Femur (tissue), 1 donor: ENCODE measurements at places on chromosomes 3 and 15.
A peak's percentile ranks its signal among the peaks of the same experiment; 100 is the strongest.

DNA sequence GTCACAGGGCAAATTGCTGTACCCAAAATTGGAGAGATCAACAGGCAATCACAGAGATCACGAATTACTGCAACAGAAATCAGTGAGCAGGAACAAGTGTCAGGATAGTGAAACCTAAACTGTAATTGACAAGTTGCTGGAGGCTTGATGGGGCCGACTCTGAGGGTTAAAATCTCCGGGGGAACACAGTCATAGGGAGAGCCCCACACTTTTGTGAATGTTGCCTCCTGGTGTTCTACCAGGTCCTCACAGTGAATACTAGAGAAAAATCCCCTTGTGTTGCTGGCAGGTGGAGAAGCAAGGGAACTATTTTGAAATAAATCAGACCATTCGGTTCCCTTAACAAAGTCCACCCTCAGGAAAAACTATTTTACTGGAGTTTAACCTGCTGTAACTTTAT, 697.5 kb upstream of the CBLB start:
- no peak for DNase-seq

DNA sequence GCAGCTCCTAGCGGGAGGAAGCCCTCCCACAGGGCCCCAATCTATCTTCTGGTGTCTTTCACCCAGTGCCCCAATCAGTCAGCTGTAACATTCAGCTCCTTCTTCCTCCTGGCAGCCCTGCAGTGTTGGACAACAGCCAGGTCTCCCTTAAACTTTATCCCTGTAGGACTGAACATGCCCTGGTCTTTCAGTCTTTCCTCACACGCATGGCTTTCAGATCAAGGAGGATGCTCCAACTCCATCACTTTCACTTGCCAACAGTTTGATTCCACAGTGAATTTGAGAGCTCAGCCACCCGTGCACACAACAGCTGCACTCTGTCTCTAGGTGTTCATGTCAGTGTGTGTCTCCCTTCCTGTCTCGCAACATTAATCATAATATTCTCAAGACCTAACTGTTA, 28.5 kb upstream of the LRRC34 start:
- no peak for DNase-seq

DNA sequence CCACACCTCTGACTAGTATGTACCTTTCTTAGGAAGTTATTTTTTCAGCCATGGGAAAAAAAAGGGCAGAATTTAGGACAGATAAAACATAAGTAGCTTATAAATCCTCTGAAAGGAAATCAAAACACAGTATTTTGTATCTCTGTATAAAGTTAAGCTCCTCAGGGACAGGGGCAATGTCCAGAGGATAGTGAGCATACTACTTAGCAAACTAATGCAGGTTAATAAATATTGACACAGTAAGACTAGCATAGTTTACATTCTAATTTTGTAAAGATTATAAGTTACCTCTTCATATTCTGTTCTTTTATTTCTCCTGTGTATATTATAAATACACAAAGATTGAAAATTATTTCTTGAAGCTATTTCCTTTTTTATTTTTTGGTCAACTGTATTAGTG, 2.1 kb downstream of the UBE3A start:
- DNase-seq, result no peak

DNA sequence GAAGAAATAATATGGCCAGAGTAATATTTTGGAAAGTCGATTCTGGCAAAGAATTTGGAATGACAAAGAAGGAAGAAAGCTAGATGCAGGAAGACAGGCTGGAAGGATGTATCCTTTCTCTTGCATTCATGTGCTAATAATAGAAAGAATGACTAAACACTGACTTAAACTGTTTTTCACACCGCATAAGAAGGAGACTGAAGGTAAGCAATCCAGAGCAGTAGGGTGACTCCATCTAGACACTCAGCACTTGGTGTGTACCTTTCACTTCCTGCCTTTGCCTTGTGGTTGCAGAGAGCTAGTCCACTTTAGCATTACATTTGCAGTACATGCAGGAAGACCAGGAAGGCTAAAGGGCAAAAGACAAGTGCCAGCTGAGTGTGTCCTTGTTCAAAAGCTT, 234.6 kb downstream of the RBMS3 start:
- DNase-seq, result no peak

- no peak for DNase-seq
Measured at GRCh38 chr3:61687663-61688306, 126.4 kb downstream of the PTPRG start.

GRCh38 chr3:61141227-61141626, 110.0 kb downstream of the FHIT start:
- DNase-seq, result no peak

DNA sequence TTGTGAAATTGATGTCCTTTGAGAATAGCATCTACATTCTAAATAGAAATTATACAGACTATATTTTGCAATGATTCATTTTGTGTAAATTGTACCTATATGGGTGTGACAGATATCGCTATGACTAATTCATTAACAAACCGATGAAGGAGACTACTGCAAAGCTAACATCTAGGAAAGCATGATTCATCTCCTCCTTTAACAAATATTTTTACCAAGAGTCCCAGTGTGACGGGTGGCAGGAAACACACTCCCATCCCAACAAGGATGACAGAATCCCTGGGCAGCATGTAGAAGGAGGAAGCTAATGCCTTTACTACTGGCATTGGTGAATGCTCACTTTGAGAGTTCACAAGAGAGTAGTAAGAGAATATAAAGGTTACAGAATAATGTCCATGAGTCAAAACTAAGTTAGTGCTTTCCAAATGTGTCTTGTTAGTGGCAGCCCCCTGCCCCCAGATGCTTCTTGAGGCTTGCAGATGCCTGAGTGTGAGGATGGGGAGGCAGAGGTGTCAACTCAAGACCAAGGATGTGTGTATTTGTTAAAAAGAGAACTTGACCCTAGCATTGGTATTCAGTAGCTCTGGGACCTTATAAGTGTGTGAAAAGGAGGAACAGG, 180.6 kb downstream of the FMN1 start:
- no peak for DNase-seq

DNA sequence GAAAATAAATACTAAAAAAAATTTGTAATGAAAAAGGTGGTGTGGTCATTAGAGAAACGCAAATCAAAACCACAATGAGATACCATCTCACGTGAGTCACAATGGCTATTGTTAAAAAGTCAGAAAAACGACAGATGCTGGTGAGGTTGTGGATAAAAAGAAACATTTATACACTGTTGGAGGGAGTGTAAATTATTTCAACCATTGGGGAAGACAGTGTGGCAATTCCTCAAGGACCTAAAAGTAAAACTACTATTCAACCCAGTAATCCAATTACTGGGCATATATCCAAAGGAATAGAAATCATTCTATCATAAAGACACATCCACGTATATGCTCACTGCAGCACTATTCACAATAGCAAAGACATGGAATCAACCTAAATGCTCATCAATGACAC, 120.3 kb downstream of the MYO9A start:
- no peak for DNase-seq

DNA sequence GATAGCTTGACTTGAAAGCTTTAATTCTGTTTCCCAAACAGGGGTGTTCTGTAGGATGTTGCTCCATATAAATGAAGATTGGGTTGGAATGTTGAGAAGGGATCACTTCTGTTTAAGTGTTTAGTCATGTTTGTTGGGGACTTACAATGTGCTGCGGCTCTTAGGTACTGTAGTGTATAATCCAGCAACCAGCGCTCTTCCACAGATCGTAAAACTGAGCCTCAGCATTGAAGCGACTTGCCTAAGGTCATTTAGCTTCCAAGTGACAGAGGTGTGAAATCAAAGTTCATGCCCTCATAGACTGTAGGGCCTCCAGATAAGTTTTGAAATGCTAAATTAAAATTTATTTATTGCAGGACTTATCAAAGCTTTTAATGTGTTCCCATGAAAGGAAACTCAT, 1.8 kb downstream of the MKRN2 start:
- DNase-seq, result no peak

DNA sequence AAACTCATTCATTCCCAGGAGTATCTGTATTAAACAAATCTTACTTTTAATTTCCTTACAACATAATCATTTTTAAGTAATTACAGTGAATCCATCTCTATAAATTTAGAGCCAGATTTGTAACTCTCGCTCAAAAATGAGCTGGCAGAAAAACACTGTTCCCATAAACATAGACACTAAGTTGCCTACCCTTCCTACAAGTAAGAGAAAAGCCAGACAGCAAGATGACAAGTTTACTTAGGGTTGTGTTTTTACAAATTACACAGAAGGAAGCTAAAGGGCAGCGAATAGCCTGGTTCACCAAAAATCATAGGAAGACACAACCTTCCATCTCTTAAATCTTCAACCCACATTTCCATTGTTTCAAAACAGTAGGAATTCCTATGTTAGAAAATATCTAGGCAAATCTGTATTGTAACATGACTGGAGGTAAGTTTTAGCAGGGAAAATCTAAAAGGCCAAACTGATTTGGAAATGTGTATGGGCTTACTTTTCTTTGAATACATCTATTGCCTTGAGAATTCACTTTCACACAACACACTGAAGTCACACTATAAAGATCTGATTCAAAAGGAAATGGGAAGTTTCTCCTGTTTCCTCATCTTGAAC, 21.7 kb downstream of the HERC1 start:
- DNase-seq, result no peak

DNA sequence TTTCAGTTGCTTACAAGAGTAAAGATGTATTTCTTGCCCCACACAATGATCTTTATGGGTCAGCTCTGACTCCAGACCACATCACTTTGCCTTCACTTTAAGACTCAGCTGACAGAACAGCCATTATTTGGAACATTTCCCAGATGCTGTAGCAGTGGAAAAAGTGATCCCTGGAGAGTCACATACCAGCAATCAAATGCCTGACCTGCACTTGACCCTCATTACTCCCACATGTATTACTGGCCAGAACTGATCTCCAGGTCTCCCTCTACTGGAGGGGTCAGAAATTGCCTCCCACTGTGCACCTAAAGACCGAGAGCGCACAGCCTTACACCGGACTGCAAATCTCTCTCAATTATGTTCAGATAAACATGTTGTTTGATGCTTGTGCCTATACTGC, 88.6 kb upstream of the ZNF385D start:
- DNase-seq, result peak; percentile 50

GRCh38 chr3:197372047-197372661, 73.7 kb upstream of the DLG1 start:
- peak; percentile 62 for DNase-seq

- no peak for DNase-seq
Measured at GRCh38 chr3:63364910-63365309, 86.8 kb downstream of the SYNPR start.

GRCh38 chr3:82133070-82133606, 371.7 kb upstream of the GBE1 start:
- DNase-seq, result peak; percentile 69

GRCh38 chr3:71406972-71407810, 176.3 kb downstream of the FOXP1 start:
- no peak for DNase-seq

DNA sequence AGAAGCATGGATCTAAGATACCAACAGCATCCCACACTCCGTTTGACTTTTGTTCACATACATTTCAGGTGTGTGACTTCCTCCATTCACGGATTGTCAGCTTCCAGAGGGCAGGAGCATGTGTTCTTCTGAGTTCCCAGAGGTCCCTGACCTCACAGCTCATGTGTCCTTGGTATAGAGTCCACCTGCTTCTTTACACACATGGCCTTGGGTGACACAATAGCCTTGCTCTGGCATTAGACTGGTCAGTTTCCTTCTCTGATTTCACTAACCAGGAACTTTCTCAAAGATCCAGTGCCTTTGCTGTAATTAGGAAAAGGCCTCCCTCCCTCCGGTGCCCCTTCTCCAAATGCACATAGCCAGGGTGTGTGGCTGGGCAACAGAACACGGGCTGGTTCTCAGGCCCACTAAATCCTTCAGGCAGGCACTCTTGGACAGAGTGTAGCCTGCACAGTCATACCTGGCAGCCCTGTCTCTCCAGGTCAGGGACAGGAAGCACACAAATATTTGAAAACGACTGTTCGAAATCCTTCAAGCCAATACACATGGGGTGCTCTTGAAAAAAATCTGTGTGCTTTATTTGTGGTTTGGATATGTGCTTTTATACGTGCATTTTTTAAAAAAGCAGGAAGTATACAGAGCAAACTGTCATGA, 81.1 kb downstream of the TRIM42 start:
- DNase-seq, result no peak

- no peak for DNase-seq
Measured at GRCh38 chr3:50173685-50174516, 17.5 kb upstream of the GNAT1 start.

GRCh38 chr3:120129718-120130513, 35.7 kb upstream of the GSK3B start:
- DNase-seq, result no peak

GRCh38 chr3:3629911-3630310, 169.3 kb upstream of the LRRN1 start:
- DNase-seq, result no peak

DNA sequence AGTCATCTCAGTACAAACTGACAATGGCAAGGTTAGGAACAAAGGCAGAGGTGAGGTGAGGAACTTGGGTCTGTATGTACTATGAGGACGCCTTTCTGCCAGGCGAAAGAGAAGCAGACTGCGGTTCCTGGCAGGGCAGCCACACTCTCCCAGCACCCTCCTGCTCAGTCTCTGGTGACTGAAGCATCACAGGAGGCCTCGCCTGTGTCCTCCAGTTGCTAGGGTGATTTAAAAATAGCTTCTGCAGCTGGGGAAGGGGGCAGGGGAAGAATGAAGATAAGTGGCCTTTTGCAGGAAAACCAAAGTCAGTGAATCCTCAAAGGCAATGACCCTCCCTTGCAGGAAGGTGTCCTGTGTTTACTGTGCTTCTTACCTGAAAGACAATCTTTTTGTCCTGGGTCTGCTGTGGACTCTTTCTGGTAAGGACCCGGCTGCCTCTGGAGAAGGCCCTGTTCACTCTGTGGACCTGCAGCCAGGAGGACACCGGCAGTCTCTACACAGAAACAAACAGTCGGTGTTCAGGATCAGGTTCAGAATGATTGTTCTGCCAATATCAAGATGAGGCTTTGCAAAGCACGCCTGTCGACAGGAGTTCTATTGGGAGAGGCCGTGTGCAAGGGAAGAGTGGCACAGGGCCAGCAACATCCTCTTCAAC, 65.7 kb upstream of the DGKG start:
- DNase-seq, result peak; percentile 34

- no peak for DNase-seq
Measured at GRCh38 chr3:134614955-134615354, 35.9 kb downstream of the KY start.

GRCh38 chr15:78004222-78004727, 73.2 kb downstream of the TBC1D2B start:
- DNase-seq, result no peak

DNA sequence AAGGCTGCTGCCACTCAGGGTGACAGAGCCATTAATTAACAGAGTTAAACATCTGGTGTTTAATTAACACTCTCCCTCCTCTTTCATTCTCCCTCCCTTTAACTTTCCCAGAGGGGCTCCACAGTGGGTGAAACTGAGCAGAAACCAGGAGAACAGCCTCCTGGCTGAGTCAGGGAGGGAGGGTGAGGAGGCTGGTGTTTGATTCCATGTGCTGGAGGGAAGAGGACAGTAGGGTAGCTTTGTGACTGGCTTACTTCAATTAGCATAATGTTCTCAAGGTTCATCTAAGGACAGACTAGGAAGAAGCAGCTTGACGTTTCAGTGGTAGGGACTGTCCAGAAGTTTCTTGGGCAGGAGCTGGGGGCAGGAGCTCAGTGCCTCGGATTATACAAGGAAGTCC, 62.8 kb downstream of the SEMA5B start:
- DNase-seq, result no peak

GRCh38 chr3:126212620-126213378, 32.4 kb upstream of the ALDH1L1 start:
- peak; percentile 62 for DNase-seq

- no peak for DNase-seq
Measured at GRCh38 chr15:65086680-65087111, 10.2 kb downstream of the KBTBD13 start.
